Mammary epithelial cell (primary cell): ENCODE measurements at places on chromosomes 11 and 22. TPM values are rescaled to one million over a fixed set of nuclear protein-coding genes. Genes with fewer than 3 reads are reported as not detected.

HBG2 gene
- not detected for total RNA-seq

ARHGAP42 gene
- 17.0 TPM for total RNA-seq

GNG3 gene
- total RNA-seq = not detected

SCN4B gene
- total RNA-seq = 6.5 TPM

HEPHL1 gene
- 36.5 and 60.8 TPM in 2 replicates for total RNA-seq

PACSIN2 gene
- total RNA-seq = 67.0 and 69.8 TPM in 2 replicates

SERHL2 gene
- total RNA-seq = 1.7 and 2.0 TPM in 2 replicates

POU2AF3 gene
- 0.33 TPM for total RNA-seq
